ENCODE measurements at places on chromosomes 3 and 15. TPM values are rescaled to one million over a fixed set of nuclear protein-coding genes. Genes with fewer than 3 reads are reported as not detected.
A peak's percentile ranks its signal among the peaks of the same experiment; 100 is the strongest.

GRCh38 chr3:120450600-120451271 lies at the start of gene FSTL1:
TSS of gene FSTL1 (minus strand) at chr3:120450992. CDS start at chr3:120450746, 246 bp downstream.
- peak; percentile 86 for DNase-seq

GRCh38 chr3:195204360-195205163 lies 66.4 kb downstream of the XXYLT1 start:
- DNase-seq: no peak

GRCh38 chr15:58447271-58448010 lies 15.7 kb downstream of the LIPC start:
- DNase-seq: no peak

DNA sequence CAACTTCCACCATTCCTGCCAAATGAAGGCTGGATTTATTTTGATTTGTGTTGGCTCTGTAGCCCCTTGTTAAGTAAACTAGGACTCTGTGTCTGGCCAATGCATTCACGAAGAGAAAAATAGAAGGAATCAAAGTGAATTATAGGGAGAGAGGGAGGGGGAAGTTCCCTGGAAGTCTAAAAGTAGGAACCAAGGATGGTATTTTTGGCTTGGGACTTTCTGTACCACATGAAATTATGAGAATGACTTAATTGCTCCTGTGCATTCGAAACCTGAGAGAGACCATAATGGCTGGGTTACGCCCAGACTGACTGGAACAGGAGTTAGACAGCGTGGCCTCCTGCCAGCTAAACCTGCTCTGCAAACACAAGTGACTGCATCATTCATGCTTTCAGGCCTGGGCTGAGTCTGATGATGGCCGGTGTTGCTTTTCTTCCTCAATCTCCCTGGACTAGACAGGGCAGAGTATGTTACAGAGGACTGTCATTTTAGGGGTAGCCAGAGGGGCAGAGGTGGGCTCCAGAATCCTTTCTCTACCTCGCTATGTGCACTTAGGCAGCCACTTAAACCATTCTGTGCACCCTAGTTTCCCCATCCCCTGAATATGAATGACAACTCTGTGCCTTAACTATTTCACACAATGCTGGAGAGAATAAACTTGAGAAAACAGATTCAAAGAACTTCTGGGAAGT lies 58.9 kb downstream of the MYO1E start:
- no peak for DNase-seq

DNA sequence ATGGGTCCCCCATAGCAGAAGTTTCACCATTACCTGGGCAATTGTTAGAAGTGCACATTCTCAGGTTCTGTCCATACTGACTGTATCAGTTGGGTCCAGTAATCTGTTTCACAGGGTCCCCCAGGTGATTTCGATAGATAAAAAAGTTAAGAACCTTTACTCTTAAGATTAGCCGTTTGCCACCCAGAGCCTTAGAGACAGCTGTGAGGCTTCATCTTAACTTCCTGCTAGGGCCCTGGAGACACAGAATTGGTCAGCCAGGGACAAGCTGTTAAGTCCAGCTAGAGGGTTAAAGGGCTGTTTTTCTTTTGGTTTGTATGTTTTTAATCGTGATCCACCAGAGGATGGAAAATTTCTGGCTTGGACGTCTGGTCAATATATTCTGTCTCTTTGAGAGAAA lies 6.7 kb downstream of the FAM162A start:
- no peak for DNase-seq

GRCh38 chr15:57205996-57206395 lies 170.3 kb upstream of the CGNL1 start:
- no peak for DNase-seq

DNA sequence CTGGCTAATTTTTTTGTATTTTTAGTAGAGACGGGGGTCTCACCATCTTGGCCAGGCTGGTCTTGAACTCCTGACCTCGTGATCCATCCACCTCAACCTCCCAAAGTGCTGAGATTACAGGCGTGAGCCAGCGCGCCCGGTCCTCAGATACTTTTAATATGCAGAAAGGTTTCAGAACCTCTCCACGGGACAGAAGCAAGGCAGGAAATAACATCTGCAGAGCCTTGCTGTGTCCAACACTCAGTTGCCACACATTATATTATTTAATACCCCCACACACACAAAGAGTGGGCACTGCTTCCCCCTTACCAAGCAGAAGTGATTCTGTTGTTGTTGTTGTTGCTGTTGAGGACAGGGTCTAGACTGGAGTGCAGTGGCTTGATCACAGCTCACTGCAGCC lies 28.0 kb downstream of the OSBPL10 start:
- DNase-seq: no peak

DNA sequence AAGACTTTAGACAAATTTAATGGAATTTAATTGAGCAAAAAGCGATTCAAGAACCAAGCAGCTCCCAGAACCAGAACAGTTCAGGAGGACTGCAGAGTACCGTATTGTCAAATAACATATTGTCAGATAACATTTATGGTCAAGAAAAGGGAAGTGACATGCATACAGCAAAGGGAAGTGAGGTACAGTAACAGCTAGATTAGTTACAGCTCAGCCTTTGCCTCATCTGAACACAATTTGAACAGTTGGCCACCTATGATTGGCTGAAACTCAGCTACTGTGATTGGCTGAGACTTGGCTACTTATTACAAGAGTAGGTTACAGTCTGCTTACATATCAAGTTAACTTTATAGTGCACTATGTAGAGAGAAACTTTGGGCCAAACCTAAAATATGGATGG lies 21.9 kb downstream of the ZFAND6 start:
- DNase-seq: no peak

The SPINK8 gene
- total RNA-seq: not detected

The CA12 gene
- total RNA-seq: 5.2 TPM

The CACNA1D gene
- total RNA-seq: 1.7 TPM

The RTP2 gene
- not detected for total RNA-seq

Measured in GM23338 (cell line).